ENCODE measurements at places on chromosomes 2 and 18.

- no peak for DNase-seq
Measured at GRCh38 chr2:184369307-184369706, 229.0 kb upstream of the ZNF804A start.

DNA sequence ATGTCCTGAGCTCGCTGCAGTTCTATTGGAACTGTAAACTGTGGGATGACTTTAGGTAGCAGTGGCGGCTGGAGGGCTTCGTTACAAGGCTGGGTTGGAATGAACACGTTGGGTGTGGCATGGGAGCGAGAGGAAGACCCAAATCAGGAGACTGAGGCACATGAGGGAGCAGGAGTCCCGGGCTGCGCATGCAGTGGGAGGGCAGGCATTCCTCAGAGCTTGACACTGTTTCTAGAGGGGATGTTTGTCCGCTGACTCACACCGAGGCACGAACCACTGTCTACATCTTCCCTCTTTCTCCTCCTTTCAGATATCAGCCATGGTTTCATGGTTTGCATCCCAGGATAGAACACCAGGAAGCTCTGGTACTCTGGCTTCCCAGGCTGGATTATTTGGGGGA lies 40.6 kb upstream of the LAMA1 start:
- no peak for DNase-seq

DNA sequence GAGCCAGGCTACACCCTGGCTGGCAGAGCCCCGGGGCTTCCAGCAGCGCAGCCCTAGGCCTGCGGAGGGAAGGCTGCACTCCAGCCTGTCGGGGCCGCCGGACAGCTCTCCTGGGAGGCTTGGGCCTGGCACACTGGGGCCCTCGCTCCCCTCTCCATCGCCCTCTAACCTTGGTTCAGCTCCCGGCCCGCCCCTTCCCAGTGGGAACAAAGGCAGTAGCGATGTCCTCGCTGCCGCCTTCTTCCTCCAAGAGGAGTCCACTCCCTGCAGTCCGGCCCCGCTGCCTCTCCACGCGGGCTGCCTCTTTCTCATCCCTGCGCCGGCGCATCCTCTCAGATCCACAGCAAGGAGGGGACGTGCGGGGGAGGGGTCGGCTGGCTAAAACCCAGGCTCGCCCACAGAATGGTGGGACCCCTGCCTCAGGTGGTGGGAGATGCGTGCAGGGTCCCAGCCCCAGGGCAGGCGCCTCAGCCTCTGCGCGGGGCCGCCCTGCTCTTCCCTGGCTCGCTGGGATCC lies 138.1 kb downstream of the TWIST2 start:
- DNase-seq: no peak

DNA sequence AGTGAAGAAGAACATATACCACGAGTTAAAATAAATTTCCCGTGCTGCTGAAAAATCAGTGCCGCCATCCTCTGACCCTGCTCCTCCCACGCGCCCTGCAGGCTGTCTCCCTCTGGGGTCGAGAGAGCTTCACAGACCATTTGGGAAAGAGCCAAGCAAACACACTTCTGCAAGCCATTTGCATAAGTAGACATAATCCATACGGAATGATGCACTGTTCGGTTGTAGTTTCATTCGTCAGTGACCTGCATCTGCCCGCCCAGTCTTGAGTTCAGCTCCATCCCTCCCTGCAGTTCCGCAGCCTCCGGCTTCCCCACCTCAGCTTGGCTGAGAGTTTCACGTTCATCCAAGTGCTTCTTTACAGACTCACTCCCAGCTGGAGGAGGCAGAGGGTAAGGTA lies 69.6 kb downstream of the TRAPPC12 start:
- DNase-seq: no peak

GRCh38 chr2:2886922-2887321 lies 490.7 kb downstream of the EIPR1 start:
- DNase-seq: no peak

DNA sequence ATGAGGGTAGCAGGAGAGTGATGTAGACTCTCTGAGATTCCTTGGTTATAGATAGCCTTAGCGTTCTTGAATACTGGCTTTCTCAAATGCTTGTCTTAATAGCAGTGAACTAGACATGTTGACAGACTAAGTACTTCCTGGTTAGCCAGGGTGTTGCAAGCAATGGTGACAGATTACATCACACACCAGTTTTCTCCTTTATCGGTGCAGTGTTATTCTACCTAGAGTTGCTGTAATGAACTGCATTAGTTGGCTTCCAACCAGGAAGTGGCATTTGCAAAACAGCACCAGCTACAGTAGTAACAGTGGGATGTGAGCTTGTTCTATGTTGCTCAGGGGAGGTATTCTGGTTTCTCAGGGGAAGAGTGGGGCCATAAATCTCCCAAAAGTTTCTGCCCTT lies 582.2 kb upstream of the DDX18 start:
- DNase-seq: no peak

- no peak for DNase-seq
Measured at GRCh38 chr2:201261471-201261870, 1.1 kb downstream of the CASP8 start.

DNA sequence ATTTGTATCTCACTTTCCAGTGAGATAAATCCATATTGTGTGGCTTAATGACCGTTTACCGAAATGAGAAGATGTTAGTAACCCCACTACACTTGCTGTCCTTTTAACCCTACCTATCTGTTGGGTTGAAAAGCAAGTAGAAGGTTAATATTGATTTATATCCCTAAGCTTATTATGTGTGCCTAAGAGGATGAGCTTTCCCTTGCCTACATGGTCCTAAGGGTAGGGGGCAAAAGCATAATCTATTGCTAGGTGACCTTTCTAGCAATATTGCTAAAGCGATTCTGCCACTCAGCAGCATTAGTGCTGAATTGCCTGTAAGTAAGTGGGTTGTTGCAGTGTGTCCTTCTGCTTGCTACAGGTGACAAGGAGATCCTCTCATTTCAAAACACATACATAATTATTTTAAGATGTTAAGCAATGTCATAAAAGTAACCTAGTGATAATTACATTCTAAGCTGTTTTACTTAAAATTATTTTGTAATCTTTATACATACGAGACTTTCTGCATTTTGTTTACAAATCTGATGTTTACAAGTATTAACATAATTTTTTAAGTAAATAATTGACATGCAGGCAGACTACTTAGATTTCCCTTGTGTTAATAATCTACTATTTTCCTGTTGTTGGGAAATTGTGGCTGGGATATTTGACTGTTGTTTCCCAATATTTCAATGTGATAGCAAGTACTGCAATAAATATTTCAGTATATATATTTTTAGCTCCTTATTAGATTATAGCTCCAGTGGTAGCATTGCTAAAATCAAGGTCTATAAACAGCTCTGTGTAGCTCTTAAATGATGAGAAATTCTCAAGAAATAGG lies 49.1 kb upstream of the CABYR start:
- no peak for DNase-seq

DNA sequence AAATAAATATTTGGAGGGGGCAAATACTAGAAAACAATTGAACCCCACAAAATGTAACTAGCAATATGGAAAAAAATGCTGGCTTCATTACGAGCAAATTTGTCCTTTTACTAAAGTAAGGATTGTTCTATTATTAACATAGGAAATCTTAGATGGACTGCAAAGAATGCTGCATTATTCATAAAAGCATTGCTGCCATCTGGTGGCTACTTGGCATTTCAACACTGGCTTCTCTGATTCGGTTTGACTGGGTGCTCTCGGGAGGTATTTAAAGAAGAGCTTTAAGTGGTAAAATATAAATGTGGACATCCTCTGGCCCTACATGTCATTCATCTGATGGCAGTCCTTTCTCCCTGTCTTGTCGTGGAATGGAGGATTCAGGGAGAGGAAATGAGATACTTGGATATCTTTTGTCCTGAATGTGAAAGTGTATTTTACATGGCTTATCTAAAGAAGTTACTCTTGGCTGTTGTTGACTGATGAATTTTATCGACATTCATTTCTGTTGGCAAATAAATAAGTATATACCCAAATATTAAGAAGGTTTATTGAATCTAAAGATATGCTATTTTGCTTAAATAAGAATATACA lies 130.2 kb downstream of the ARHGAP15 start:
- DNase-seq: no peak

- peak; percentile 25 for DNase-seq
Measured at GRCh38 chr2:198314559-198315153, 510.3 kb downstream of the PLCL1 start.

- DNase-seq: no peak
Measured at GRCh38 chr2:230423851-230424458, 8.0 kb downstream of the SP100 start.

DNA sequence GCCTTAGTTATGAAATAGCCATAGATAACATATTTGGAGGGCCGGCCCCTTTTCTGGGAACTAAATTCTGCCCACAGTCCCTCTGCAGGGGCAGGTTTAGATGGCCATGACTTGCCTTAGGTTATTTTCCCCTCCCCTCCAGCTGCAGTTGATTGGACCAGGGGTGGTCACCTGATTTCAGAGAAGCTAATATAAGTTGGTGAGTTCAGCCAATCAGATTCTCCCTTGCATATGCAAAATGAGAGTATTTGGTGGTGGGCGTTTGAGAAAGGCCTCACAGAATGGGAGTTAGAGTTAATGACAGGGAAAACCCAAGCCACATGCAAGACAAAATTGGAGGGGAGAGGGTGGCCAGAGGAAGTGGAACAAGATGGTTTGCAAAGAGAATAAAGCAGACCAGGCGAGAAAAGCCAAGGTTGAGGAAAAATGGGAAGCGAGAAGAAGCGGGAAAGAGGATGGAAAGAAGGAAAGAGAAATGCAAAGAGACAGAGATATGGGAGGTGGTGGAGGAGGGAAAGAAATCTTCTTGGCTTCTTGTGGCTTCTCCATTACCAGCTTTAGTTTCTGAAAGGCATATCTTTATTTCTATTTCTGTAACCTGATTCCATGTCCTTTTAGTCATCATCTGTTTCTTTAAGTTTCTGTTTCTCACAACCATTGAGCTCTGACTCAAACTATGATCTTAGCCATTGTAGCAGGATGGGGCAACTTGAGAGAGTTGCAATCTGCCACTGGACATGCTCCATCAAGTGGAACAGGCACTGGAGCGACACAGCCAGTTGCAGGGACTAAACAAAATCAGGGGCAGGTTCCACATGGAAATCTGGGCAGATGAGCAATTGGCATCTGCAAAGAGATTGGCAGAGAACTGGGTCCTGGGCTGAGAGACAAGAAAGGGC lies 108.1 kb upstream of the SIX3 start:
- no peak for DNase-seq

GRCh38 chr2:150591496-150592285 lies 104.2 kb upstream of the RND3 start:
- DNase-seq: no peak

GRCh38 chr2:95346738-95347671 lies 49.9 kb downstream of the KCNIP3 start:
- no peak for DNase-seq

DNA sequence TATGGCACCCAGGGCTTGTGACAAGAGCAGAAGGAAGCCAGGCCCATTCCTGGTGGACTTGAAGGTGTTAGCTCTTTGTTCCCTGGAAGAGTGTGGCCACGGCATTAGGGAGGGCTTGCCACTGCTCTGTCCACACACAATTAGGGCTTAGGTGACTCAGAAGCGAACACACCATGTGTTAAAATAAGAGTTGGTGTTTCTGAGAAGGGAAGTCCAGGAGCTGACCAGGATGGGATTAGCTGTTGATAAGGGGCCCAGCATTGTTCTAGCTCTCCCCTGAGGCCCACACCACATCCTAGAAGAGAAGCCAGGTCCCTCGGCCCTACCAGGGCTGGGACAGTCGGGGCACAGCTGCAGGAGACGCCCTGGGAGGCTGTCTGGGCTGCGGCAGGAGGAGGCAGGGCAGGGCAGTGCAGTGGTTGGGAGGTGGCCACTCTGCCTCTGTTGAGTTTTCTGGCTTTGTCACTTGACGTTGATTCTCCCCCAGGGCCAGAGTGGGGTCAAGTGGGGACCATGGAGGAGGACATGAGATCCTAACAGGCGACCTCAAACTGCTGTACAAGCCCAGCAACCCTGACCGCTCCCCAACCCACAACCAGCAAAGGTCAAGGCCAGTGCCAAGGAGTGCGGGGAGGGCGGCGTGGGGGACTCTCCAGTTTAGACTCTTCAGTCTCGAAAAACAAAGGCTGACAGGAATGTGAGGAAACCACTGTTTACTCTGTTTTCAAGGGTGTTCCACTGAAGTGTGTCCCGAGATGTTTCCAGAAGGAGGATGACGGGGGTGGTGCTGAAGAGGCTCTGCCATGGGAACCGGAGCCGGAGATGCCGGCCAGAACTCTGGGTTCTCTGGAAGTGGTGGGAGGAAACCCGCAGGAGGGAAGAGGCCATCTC lies 16.8 kb downstream of the GNLY start:
- no peak for DNase-seq

DNA sequence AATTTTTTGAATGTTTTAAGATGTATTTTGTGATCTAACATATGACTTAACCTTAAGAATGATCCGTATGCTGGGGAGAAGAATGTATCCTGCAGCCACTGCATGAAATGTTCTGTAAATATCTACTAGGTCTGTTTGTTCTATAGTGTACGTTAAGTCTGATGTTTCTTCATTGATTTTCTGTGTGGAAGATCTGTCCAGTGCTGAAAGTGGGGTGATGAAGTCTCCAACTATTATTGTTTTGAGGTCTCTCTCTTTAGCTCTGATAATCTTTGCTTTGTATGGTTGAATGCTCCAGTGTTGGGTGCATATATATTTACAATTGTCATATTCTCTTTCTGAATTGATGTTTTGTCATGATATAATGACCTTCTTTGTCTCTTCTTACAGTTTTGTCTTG lies 82.5 kb upstream of the LHCGR start:
- no peak for DNase-seq

- DNase-seq: no peak
Measured at GRCh38 chr2:145631561-145631960, 1111.6 kb upstream of the ZEB2 start.

DNA sequence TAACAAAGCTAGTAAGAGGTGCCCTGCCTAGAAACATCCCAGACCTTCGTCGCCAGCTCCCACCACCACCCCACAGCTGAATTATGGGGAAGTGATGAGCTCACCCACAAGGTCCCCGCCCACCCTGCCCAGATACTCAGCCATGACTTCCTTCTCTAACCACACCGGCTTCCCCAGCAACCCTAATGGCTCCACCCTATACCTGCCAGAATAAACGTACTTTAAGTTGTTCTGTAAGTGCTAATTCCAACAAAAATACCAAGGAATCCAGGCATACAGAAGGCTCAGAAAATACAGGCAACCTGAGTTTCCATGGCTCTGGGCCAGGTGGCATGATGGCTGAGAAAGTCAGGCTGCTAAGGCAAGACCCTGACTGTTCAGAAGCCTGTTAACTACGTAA lies 39.1 kb downstream of the TMEM163 start:
- no peak for DNase-seq

DNA sequence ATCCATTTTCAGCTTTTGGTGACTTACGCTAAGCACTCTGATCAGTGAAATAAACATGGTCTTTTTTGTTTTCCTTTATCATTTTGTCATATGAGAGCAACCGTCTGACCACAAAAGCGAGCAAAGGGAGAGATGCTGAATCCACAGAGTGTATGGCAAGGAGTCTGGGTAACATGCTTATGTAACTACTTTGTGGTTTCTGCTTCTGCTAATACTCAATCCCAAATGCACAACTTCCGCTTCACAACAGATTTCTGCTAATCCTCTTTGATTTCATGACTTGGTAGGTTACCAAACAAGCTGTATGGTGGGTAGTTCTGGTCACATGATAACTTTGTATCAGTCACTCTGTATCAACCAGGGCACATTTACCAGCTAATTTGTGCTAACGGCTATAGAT lies 908.4 kb upstream of the CRIM1 start:
- DNase-seq: no peak

- DNase-seq: no peak
Measured at GRCh38 chr2:37506407-37507050, 162.1 kb downstream of the QPCT start.

GRCh38 chr2:31197669-31198068 lies 19.6 kb downstream of the CAPN14 start:
- no peak for DNase-seq
